Activated T-helper 1 cell treated with Interleukin-2 at 50 U/mL for 16 hours (primary cell): ENCODE measurements at places on chromosomes 7 and 10.

- DNase-seq = no peak
Measured at GRCh38 chr7:54689394-54690049, 69.5 kb downstream of the SEC61G start.

GRCh38 chr7:19362099-19362498 lies 216.9 kb upstream of the FERD3L start:
- DNase-seq = no peak

GRCh38 chr7:38863601-38864291 lies 45.2 kb downstream of the VPS41 start:
- no peak for DNase-seq

DNA sequence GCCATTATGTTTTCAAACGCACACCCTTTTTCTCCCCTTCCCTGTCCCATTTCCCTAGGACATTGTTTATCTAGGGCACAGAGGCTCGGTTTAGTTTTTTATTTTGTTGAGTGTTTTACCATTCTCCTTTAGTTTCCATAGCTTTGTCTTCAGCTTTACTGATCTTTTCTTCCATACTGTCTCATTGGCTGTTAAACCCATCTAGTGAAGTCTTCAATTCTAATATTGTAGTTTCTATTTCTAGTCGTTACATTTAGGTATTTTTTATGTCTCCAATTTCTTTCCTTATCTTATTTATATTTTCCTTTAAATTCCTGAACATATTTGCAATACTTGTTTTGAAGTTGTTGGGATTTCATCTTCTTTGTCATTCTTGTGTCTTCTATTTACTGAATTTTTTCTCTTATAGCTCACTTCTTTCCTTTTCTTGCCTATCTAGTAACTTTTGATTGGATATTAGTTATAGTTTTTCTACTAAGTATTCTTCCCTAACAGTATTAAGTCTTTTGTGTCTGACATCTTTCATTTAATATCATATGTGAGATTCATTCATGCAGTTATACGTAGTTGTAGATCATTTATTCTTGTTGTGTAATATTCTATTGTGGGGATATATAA lies 41.0 kb upstream of the SH2D4B start:
- no peak for DNase-seq

DNA sequence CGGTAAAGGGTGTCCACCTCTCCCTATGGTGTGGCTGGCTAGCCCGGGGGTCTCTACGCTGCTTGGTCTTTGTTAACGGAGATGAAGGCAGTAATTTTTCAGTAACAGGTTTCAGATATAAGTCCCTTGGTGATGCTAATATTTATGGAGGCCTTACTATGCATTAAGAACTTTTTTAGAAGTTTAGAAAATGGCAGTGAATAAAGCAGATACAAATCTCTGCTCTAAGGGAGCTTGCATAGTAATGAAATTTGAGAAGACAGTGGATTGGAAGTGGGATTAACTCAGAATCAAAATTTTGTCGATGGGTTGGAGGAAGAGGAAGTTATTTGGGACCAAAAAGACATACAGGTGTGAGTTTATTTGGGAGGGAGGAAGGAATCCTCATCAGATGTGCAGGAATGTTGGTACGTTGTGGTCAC lies 445 bp downstream of the SSBP1 start:
- no peak for DNase-seq

DNA sequence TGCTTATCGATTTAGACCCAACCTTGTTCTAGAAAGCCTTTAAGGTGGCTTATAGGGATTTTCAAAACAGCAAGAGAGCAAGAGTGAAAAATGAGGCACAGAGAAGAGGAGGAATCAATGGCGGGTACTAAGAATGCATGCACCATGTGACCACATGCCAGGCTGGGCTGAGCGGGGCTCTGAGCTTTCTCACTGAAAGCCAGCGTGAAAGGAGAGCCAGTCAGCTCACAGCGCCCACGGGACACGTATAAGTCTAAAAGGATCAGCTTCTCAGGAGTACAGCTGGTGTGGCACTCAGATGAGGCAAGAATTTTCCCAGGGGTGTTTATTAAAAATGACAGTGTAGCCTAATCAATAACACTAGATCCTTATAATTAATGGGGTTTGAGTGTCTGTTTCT lies 114.3 kb downstream of the SLIT1 start:
- DNase-seq = no peak

GRCh38 chr10:14403881-14404623 lies 73.3 kb upstream of the FRMD4A start:
- no peak for DNase-seq

GRCh38 chr7:74633451-74633921 lies 24.0 kb upstream of the GTF2I start:
- DNase-seq = no peak

DNA sequence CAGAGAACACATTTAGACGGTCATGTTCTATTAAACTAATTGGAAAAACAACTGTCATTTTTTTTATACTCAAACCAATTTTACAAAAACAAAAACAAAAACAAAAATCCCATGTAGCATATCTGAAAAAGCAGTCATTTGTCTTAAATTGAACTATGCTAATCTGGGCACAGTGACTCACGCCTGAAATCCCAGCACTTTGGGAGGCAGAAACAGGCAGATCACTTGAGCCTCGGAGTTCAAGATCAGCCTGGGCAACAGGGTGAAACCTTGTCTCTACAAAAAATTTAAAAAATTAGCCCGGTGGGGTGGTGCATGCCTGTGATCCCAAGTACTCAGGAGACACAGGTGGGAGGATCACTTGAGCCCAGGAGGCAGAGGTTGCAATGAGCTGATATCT lies 253.4 kb downstream of the DOCK4 start:
- no peak for DNase-seq

DNA sequence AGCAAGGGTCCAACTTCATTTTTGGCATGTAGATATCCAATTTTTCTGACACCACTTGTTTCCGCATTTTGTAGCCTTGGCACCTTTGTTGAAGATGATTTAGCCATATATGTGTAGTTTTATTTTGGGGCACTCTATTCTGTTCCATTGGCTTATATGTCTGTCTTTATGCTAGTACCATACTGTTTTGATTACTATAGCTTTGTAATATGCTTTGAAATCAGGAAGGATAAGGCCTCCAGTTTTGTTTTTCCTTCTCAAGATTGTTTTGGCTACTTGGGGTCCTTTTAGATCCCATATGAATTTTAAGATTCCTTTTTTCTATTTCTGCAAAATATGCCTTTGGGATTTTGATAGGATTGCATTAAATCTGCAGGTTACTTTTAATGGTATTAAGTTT lies 9.5 kb upstream of the BTBD16 start:
- DNase-seq = no peak
